Lower leg skin (tissue), 4 donors: ENCODE measurements at places on chromosomes 4 and X. TPM values are rescaled to one million over a fixed set of nuclear protein-coding genes. Genes with fewer than 3 reads are reported as not detected.

- peak; percentile 15 for DNase-seq
Observed at GRCh38 chrX:130028196-130028595, 45.8 kb downstream of the BCORL1 start.

GRCh38 chr4:82496349-82496748 is 65.4 kb downstream of the TMEM150C start:
- no peak for DNase-seq

DNA sequence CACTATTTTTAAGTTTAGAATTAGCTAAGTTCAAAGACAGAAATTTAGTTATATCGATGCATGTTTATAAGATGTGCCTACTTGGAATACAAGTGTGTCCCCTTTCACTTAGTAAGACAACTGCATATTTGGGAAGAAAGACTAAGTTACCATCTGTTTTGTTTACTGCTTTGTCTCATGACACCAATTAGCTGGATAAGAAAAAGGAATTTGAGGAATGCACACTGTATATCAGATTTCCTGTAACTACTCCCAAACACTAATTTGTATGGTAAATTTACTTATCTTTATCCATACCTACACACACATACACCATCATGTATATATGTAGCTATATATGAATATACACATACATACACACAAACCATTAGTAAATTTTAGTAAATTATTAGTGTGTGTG is 1442.8 kb upstream of the IGFBP7 start:
- DNase-seq: no peak

HOPX gene
- total RNA-seq: 1,330 TPM

FGF5 gene
- total RNA-seq: not detected

GPR101 gene
- not detected for total RNA-seq

- DNase-seq: peak; percentile 34
Observed at GRCh38 chrX:13013363-13014110, 30.9 kb downstream of the FAM9C start.

DNA sequence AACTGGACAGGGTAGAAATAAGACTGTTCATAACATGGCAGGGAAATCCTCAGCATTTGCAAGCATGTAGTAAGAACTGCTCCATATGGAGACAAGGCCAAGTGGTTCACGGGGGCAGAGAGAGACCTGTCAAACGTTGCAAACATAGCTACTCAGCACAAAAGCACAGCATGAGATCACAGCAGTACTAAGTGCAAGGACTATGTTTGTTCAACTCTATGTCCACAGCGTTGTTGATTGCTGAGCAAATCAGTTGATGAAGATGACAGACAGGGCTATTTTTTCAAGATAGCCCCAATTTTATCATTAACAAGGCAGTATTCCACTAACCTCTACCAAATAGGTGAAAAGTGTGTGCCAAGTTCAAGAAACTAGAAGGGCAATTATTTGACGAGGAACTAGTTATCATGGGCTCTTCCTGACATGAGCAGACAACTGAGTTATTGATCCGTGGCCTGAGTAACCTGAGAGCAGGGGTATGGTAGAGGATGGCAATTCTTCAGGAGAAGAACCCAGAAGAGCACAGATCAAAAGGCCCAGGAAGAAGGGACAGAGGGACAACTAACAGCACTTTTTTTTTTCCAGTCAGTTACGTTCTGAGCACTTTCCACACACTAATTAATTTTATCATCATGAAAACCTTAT is 57.4 kb downstream of the SPOCK3 start:
- no peak for DNase-seq

DNA sequence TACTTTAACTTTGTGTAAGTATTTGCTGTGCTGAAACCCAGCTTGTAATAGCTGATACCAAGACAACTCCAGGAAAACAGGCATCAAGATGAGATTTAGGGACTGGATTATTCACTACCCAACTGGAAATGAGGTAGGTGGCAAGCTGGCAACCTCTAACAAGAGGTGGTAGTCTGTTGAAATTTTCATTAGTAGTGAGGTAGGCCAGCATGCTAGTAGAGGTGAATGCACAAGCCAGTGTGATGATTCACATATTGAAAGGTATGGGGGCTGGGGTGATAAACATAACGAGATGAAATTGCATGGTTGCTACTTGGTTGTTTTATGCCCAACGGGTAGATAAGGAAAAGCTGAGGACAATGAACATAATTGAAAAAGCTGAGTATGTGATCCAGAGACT is 8.5 kb upstream of the TMPRSS11D start:
- no peak for DNase-seq

GRCh38 chr4:3059943-3060342 is 14.4 kb downstream of the HTT-AS start:
- no peak for DNase-seq

DNA sequence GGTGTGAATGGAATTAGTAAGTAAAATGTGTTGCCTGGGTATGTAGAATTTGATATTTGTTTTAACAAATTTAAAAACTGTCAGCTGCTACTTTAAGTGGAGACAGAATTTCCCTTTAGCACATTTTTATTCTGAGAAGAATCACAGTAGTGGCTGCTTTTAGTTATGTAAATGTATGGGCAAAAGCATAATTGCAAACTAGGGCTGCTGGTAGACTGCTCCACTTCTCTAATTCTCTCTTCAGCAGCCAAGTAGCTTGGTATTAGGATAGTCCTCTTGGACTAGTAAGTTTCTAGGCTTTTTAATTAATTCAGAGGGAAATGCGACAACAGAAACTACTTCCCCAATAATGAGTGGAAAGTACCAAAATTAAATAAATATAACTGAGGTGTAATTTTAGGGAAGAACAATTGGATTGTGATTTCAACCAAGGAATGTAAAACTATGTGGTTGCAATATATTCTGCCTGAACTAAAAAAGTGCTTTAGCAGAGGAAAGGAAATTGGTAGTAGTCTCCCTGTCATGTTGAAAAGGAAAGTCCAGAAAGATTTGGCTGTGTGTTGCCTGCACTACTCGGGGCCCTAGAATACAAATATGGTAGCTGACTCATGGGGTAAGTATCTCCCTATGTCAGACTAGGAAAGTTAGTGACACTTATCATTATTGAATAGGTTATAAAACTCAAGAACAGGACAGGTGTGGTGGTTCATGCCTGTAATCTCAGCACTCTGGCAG is 9.2 kb upstream of the EIF4E start:
- DNase-seq: no peak

- DNase-seq: no peak
Observed at GRCh38 chr4:143289370-143289769, 47.3 kb upstream of the GAB1 start.

- peak; percentile 78 for DNase-seq
Observed at GRCh38 chr4:1403591-1404572, 2.4 kb downstream of the NKX1-1 start.

DNA sequence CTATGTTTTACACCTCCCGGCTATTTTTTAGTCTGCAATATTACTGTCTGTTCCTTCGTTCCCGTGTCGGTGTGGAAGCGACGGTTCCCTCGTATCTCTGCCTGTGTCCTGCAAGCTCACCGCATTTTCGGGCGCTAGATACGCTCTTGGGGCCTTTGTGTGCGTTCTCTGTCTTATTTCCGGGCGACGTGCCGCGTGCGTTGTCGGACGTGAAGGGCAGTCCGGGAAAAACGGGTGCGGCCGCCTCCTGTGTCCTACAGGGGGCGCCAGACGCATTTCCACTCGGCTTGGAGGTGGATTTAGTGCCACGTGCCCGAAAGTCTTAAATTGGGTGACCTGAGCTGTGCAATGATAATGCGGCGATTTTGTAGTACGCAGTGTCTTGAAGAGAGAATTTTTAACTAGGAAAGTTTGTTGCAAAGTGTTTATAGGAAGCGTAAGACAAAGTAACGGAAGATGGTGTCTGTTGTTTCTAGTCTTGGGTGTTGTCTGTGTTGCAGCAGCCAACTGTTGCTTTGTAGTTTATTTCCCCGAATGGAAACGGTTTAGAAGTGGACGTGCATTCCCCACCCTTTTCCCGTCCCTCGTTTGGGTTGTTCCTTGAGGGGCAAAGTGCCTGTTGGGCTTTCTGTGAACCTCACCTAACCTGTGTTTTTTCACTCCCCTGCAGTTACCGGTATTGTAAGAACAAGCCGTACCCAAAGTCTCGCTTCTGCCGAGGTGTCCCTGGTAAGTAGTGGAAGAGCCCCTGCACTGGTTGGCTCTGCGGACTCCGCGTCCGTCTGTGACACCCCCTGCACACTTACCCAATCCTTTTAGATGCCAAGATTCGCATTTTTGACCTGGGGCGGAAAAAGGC is 720 bp downstream of the RPL10 start:
- DNase-seq: peak; percentile 84

DNA sequence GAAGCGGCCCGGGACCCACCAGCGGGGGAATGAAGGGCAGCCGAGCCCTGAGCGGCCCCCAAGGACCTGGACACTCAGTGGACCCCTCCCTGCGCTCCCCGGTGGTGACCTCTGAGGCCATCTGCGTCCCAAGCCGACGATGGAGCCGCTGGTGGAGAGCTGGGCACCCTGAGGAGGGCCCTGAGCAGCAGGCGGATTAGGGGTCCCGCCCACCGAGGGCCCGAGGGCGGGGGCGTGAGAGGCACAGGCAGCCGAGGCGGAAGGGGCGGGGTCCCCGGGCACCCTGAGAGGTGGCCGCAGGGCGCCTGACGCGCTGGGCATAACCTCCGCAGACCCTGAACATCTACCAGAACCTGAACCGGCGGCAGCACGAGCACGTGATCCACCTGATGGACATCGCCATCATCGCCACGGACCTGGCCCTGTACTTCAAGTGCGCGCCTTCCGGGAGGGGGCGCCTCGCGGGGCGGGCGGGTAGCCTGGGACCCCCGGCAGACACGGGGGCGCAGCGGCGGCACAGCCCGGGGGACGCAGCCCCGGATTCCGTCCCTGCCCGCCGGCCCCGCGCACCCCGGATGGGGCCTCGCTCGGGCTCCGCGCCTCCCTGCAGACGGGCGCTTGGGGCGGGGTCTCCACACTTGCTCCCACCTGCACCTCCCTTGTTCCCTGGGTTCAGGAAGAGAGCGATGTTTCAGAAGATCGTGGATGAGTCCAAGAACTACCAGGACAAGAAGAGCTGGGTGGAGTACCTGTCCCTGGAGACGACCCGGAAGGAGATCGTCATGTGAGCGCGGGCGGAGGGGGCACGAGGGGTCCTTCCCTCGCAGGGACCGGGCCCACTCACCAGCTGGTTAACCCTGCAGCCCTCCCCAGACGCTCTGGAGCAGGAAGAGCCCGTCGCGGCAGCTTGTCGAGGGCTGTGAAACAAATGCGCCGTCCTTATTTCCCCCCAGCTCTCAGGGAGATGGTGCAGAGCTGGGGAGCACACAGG is 10.3 kb downstream of the ATP5ME start:
- no peak for DNase-seq
